Cardiac ventricle fibroblast (primary cell): ENCODE measurements at places on chromosomes 11 and 22. TPM values are rescaled to one million over a fixed set of nuclear protein-coding genes. Genes with fewer than 3 reads are reported as not detected.

The SYT13 gene
- not detected in 2 replicates for total RNA-seq

The RAB3IL1 gene
- total RNA-seq = 13.3 and 16.0 TPM in 2 replicates

The SOX10 gene
- not detected in 2 replicates for total RNA-seq

The C11orf97 gene
- total RNA-seq = not detected in 2 replicates
